ENCODE measurements at places on chromosomes 5 and 9.

DNA sequence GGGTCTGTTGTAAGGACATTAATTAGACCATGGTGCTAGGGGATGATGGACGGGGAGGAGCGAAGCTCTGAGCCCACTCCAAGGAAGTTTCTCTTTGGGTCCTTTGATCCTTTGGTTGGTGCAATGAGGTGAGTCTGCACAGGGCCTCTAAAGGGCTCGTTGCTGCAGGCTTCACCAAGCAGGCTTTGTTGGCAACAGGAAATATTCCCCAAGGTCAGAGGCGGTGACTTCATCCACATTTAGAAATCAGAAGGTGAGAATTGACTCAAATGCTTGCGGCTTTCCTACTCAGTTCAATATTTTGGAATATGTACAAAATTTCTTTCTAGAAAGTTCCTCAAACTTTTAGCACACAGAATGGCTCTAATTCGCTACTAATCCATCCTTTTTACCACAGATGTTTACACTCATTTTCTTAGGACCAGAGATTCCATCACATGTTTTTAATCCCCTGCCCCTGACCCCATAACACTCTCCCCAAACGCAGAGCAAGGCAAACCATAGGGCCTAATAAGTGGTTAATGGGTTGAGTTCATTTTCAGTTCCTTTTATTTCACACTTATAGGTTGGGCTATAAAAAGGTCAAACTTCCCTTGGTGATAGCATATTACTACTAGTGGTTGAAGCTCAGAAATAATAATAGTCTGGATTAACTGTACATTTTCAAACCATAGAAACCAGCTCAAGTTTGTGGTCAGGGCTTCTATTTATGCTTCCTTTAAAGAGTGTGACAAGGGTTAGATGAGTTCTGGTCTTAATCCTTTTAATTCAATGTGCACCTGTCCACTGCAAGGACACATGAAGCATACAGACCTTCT is 37.3 kb upstream of the TMEM252 start:
- DNase-seq, result no peak

DNA sequence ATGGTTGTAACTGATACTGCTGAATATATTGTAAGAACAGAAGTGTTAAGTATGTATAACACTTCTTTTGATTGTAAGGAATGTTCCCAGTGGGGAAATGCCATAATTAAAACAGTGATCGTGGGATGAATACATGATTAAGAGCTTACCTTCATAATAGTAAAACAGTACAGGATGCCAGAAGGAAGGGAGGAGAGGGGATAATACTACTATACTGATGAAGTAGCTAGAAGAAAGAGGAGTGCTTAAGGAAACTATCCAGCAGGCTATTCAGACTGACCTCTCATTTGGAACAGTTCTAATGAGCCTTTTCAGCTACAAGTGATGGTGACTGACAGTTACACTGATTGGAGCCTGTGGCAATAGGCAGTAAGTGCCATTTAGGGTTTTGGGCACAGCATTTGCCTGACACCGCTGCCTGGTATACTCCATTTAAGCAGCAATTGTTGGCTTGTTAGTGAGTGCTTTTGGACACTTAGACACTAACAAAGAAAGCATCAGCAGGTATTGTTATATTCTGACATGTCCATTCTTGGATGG is 33.8 kb upstream of the KDM4C start:
- DNase-seq, result no peak

DNA sequence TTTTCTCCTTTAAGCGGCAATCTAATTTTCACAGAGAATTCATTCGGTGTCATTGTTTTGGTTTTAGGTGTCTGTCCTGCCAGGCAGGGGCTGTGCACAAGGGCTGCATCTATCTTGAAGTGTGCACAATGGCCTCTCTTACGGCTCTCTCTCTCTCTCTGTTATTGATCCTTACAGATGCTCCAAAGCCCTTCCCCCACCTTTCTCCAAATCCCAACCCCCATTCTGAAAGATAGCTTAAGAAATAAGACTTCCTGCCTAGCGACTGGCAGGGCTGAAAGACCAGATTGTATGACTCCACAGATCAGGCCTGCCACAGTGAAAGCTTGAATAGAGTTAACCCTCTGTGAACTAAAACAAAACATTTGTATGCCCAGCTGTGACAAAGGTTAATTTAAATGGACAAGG is 86.5 kb upstream of the NR5A1 start:
- DNase-seq, result no peak

- no peak for DNase-seq
Measured at GRCh38 chr5:10655161-10655971, 91.5 kb downstream of the ANKRD33B start.

DNA sequence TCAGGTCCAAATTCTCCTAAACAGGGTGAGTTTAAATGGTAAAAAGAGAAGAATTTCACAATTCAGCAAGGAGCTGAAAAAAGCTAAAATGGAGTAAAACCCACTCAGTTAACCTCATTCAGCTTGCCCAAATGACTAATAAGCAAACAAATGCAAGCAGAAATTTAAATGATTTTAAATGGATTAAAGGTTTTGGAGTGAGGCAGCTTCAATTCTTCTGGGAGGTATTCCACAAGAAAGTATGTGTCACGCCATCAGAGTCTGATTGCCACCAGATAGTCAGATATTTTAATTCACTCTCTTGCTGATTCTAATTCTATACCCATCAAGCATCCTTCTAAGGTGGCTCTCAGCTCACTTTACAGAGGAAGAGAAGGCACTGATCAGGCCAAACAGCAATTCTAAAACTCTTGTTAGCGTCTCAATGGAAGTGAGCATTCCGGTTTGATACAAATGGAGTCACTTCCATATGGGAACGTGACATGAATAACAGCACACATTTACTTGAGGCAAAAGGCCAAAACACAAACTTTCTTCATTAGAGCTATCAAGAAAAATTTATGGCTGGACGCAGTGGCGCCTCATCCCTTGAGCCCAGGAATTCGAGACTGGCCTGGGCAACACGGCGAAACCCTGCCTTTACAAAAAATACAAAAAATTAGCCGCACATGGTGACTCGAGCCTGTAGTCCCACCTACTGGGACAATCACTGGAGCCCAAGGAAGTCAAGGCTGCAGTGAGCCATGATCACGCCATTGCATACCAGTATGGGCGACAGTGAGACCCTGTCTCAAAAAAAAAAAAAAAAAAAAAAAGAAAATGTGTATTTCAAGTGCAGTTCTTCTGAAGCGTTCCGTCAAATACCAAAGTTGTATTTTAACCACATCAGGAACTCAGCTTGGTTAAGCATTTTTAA is 2.0 kb downstream of the CLK4 start:
- DNase-seq, result no peak

DNA sequence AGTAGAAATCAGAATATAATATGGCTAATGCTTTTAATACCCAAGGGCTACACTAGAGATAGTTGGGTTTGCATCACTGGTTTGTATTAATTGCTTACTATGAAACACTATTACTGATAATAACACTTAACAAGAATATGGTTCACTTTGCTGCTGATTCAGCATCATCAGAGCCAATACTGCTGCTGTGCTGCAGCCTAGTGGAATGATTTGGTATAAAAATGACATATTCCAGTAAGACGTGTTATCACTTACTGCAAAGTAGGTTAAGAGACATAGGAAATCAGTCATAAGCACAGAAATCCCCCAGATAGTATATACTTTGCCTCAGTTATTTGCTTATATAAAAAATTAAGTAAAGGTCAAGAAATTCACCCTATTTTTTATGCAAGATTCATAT is 2.8 kb downstream of the CDH10 start:
- no peak for DNase-seq

DNA sequence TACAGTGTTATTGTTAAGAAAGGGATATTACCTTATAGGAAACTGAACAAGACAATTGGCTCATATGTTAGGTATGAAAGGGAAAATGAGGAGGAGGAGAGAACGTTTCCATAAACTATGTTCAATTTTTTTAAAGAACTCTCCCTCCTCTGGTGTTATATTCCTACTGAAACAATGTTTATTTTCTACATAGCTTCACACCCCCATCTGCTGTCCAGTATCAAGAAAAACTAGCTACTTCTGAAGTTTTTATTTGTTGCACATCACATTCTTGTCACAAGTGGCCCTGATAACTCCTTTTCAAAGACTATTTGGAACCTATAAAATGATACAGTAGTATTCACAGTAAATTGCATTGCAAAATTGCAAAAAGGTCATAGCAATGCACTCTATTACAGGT is 223.4 kb upstream of the FAM174A start:
- no peak for DNase-seq

DNA sequence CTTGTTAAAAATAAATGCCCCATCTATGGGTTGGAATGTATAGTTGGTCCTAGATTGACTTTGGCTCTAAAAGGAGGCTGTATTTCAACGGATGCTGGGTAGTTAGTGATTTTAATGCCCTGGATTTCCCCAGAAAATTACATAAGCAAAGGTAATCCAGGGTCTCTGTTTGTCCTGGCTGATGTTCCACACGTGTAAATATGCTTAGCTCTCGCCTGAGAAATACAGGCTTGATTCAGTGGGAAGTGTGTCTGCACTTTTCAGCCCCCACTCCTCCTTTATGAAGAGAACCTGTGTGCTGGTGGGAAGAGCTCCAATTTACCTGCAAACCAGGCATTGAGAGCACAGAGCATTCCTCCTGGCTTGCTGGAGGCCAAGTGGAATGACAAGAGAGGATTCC is 294.6 kb upstream of the CLINT1 start:
- no peak for DNase-seq
